ENCODE measurements at places on chromosomes 4 and X.

DNA sequence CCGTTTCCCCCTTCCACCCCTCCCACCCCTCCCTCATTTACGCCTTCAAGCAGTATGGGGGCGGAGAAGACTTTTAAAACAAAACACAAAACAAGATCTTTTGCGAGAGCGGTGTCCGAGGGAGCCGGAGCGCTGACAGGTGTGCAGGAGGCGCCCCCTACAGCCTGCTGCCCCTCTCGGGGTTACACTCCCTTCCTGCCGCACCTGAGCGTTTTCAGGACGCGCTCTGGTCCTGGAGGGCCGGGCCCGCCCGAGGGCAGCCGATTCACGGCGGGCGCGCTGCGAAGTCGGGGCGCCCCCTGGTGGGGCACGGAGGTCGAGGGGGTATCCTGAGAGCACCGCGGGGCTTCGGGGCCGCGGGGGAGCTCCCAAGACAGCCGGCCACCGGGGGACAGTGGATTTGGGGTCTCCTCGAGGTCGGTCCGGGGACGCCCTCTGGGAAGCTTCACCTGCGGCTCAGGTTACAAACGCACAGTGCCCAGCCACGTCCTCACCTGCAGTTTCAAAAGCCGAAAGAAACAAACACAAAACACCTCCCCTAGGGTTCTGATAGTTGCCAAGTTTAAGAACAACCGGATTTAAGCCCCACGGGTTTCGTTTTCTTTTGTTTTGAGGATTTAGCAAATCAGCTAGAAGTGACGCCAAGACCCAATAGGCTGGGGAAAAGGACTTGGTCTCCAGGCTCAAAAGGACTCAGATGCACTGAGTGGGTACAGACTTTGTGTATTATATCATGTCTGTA, 8.0 kb upstream of the NEUROG2 start:
- peaks cover 85% of the 10 kb centered on the region for H3K27me3 ChIP-seq
- peak overlapping the region; percentile 40 for H3K4me3 ChIP-seq
- peak; percentile 83 for DNase-seq
- no peak overlapping the region for H3K27ac ChIP-seq

DNA sequence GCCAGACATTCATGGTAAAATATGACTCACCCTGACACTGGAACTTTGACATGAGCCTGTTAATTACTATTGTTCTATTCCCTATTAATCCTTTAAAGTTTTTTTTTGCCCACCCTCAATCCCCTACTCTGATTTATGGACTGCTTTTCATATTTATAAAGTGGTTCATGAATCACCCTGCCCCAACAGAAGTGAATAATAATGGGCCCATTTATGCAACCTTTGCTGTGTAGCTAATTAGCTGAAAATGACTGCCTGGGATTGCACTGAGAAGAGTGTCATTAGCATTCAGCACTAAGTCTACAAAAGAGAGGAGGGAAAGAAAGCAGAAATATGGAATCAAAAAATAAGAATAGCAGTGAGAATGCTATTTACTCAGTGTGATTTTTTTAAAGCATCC, 154.3 kb downstream of the COMMD8 start:
- H3K4me3 ChIP-seq: no peak overlapping the region
- no peaks in the 10 kb centered on the region for H3K27me3 ChIP-seq
- no peak for DNase-seq
- H3K4me1 ChIP-seq: no peaks in the 10 kb centered on the region

- DNase-seq: no peak
- no peaks in the 10 kb centered on the region for H3K4me1 ChIP-seq
- no peak overlapping the region for H3K27ac ChIP-seq
- no peaks in the 10 kb centered on the region for H3K27me3 ChIP-seq
- H3K36me3 ChIP-seq: no peaks in the 10 kb centered on the region
Measured at GRCh38 chr4:130591091-130591490, 1495.1 kb downstream of the C4orf33 start.

DNA sequence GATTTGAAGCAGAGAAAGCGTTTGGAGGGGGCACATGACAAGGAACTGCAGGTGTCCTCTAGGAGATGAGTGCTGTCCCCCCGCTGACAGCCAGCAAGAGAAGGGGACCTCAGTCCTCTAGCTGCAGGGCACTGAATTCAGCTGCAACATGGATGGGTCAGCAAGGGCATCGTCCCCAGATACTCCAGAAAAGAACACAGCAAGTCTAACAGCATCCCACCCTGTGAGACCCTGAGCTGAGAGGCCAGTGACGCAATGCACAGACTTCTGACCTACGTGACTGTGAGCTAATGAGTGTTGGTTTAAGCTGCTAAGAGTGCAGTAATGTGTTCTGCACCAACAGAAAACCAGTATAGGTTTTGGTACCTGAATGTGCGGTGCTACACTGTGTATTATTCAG, 11.6 kb upstream of the CENPVL2 start:
- H3K4me1 ChIP-seq: no peaks in the 10 kb centered on the region
- no peaks in the 10 kb centered on the region for H3K27me3 ChIP-seq
- H3K4me3 ChIP-seq: no peak overlapping the region
